ENCODE measurements at places on chromosomes 4 and X.
A peak's percentile ranks its signal among the peaks of the same experiment; 100 is the strongest.

GRCh38 chr4:7379719-7380118 is 55.0 kb downstream of the PSAPL1 start:
- DNase-seq: no peak

GRCh38 chr4:8350841-8351461 is 81.4 kb downstream of the HTRA3 start:
- DNase-seq: no peak

DNA sequence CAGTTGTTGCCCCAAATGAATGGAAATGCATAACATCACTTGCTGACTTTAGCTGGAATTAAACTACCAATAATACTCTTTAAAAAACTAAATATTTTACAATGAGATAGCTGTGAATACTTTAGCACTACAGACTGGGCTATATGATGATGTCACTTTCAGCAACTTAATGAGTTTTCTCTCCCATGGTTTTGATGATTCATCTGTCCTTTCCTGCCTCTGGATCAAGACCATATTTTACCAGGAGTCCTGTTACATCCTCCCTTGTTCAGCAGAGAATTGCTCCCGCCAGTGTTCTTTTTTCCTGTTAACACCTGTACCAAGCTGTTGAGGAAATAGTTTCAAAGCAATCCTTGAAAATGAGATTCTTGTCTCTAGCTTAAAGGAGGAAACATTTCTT is 543.0 kb downstream of the SPRY1 start:
- DNase-seq: no peak

- no peak for DNase-seq
These were observed 63.1 kb downstream of the NPY2R start for GRCh38 chr4:155271557-155271956.

DNA sequence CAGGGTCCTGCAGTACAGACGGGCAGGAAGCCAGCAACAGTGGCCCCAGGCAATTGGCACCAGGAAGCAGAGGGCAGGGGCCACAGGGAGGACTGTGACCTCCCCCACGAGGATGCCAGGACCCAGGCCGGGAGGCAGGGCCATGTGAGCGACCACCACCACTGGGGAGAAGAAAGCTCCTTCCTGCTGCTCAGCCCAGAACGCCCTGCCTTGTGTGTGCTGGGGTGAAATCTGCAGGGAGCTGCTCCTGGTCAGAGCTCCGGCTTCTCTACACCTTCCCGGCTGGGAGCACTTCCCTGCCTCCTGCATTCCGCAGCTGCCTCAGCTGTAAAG is 100.4 kb downstream of the HMX1 start:
- no peak for DNase-seq

DNA sequence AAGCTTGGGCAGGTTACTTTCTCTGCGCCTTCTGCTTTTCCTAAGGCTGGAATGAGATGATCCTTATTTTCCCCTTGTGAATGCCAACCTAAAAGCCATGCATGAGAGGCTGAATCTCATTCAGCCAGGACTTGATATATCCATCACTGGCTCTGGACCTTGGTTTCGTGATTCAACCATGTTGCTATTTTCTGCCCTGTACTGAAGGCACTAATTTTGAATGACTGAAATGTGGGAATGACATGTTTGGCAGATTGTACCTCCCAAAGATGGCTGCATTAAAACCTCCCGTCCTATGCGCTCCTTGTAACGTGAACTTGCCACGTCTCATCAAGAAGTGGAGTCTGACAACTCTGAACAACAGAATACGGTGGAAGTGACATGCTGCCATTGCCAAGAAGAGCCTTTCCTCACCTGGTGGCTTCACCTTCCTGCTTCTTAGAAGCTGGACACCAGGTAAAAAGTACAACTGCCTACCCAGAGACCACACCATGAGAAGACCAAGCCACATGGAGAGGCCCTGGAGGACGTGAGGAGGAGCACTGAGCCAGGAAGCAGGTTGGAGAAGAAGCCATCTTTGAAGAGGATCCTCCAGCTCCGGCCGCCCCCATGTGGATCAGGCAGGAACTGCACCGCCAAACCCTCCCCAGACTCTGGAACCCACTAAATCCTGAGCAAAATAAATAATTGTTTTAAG is 174.5 kb downstream of the NSUN7 start:
- DNase-seq: peak; percentile 80

GRCh38 chr4:72451349-72451748 is 117.7 kb downstream of the ADAMTS3 start:
- DNase-seq: no peak

GRCh38 chr4:158161551-158162354 is 11.1 kb downstream of the GASK1B start:
- no peak for DNase-seq

DNA sequence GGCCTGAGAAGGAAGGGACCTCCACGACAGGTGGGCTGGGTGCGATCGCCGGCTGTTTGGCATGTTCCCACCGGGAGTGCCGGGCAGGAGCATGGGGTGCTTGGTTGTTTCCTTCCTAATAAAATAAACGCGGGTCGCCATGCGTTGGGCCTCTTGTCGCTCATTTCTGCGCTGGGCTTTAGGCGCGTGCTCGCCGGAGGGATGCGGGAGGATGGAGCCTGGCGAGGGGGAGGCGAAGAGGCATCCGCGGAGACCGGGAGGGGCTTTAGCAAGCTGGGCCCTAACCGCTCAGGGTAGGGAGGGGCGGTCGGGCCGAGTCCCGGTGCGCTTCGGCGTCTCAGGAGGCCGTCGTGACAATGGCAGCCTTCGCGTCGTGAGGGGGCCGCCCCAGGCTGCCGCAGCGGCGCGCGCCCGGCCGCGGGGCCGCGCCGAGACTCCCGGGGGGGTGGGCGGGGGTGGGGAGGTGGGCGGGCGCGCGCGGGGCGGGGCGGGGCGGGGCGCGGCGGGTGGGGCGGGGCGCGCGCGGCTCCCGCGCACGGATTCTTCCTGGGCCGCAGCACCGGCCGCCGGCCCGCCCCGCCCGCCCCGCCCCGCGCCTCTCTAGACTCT is 476 bp upstream of the GDI1 start:
- peak; percentile 89 for DNase-seq

GRCh38 chr4:124132161-124132560 is 580.4 kb downstream of the ANKRD50 start:
- DNase-seq: no peak

DNA sequence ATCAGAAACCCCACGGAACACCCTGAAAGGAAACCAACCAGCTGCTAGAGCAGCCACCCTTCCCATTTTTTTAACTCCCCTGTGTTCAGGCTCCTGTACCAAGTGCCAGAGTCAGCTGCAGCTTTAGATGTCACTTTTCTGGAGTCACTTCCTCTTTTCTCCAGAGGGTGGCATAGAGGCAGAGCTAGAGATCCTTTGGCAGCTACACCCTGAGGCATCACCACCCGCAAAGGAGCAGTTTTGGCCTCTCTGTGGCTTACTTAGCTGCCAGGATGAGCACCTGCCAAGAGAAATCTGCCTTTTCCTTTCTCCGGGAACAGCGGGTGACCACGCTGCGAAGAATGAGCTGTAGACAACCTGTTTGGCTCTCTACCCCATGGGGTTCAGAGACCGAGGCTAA is 58.0 kb upstream of the CHRDL1 start:
- DNase-seq: no peak

- no peak for DNase-seq
These were observed 4.5 kb downstream of the DOK7 start for GRCh38 chr4:3467601-3468031.

DNA sequence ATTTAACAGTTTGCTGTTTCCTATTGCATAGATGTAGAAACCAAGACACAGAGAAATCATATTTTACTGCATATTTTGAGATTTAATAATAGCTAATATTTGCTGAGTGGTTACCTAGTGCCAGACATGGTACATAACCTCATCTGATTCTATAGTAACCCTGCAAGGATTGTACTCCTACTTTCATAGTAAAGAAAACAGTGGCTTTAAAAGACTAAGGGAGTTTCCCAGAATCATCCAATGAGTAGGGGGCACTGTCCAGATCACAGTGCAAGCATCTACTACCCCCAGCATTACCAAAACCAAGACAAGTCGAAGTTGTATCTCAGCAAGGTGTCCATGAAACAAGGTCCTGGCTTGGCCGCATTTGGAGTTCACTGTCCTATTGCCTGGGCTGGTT is 224.5 kb upstream of the TENM3 start:
- no peak for DNase-seq

DNA sequence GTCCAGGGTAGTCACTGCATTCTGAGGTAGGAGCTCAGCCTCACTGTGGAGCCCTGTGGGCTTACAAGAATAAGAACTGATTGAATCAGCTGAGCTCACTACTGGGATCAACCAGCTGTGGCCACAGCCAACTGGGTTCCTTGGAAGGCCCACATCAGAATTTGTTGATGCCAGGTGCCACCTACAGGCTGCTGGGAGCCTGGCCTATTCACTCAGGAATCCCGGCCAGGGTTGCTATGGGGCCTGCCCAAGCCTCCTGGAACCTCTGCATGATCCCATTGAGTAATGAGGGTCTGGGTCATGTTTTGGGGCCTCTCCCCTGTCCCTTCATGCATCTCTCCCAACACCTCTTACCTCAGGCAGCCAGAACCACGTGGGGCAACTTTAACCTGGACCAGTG is 53.9 kb upstream of the KIAA1210 start:
- no peak for DNase-seq

GRCh38 chr4:1011022-1011665 is at the start of gene FGFRL1:
Gene FGFRL1, plus strand, starts transcription at chr4:1011626. Its CDS starts 860 bp downstream, at chr4:1012486.
- peak; percentile 97 for DNase-seq

- DNase-seq: no peak
These were observed 106.8 kb downstream of the STOX2 start for GRCh38 chr4:184011826-184012380.

- no peak for DNase-seq
These were observed 35.9 kb upstream of the PAPSS1 start for GRCh38 chr4:107755841-107756356.

- peak; percentile 9 for DNase-seq
These were observed 3.0 kb downstream of the ANK2 start for GRCh38 chr4:113052379-113052951.

GRCh38 chrX:39605183-39605582 is 492.6 kb downstream of the BCOR start:
- DNase-seq: no peak

GRCh38 chr4:162852642-162853041 is 314.0 kb downstream of the NAF1 start:
- DNase-seq: no peak

DNA sequence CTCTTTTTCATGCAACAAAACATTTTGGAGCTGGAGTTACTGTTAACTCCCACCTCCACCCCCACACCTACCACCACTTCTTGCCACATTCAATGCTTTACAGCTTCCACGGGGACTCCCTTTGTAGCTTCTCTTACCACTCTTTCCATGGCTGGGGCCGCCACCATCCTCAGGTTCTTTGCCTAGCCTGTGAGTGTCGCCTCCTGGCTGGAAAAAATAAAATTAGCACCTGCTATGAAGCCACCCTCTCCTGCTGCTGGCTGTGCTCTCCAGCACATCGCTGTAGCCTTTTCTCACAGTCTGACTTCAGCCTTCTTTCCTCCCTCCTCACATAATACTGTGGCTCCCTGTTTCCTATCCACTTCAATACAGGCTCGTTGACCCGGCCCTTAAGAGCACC is 114.4 kb downstream of the FRAS1 start:
- no peak for DNase-seq

DNA sequence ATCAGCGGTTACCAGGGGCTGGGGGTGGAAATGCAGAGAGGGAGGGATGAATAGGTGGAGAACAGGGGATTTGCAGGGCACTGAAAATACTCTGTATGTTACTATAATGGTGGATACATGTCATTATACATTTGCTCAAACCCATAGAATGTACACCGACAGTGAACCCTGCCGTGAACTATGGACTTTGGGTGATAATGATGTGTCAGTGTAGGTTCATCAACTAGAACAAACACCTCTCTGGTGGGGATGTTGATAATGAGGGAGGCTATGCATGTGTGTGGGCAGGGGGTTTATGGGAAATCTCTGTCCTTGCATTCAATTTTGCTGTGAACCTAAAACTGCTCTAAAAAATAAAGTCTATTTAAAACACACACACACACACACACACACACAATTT is 11.5 kb downstream of the HPSE start:
- no peak for DNase-seq

DNA sequence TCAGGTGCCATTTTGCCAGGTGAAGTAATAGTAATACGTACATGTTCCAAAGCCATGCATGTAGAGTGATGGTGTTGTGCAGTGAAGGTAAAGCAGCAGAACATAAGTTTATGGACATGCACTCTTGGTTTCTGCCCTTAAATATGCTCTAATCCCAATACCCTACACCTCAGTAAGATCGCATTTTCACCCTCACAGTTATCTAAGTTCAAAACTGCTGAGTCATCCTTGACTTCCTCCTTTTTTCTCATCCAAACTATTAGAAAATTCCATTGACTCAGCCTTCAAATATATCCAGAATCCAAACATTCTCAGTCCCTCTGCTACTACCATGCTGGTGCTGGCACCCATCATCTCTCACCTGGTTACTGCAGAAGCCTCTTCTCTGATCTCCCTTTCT is 652.9 kb upstream of the IGFBP7 start:
- no peak for DNase-seq

GRCh38 chr4:88244816-88245579 is 39.4 kb downstream of the PPM1K start:
- no peak for DNase-seq

GRCh38 chr4:3480528-3481112 is 17.5 kb downstream of the DOK7 start:
- peak; percentile 92 for DNase-seq

- no peak for DNase-seq
These were observed 118.6 kb upstream of the VCX3B start for GRCh38 chrX:8346060-8346459.

DNA sequence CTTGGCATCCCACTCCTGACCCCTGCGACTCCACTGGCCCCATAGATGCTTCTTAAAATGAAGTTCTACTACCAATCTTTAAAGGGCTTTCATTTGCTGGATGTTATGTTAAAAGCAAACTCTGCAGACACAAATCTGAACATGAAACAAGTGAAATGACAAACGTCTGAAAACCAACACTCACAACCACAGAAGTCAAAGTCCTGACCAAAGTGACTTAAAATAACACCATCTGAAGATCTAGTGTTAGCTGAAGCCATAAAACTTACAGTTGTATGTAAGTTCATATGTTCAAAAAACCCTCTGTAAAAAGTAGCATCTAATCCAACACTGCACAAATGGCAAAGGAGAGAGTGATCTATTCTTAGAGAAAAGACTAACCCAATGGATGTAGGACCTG is 178.7 kb downstream of the SH3KBP1 start:
- DNase-seq: no peak

- DNase-seq: peak; percentile 28
These were observed 53.7 kb upstream of the BCOR start for GRCh38 chrX:40151211-40152172.

- DNase-seq: no peak
These were observed 26.5 kb downstream of the RASSF6 start for GRCh38 chr4:73593631-73594241.

GRCh38 chr4:133997436-133997835 is 204.2 kb downstream of the PABPC4L start:
- no peak for DNase-seq

DNA sequence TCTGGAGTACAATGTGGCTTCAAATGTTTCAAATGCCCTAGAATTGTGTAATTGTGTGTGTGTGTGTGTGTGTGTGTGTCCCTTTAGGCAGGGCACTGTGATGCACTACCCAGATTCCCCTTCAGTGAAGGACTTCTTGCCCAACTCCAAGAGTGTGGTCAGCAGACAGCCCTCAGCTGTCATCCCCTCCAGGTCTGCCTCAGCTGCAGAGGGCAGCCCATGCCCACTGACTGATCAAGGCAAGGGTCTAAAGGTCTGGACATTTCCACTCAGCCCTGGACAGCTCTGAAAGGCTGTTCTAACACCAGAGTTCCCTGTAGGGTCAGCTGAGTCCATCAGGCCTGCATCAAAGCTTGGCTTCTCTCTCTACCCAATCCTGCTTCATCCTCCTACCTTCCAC is 83.9 kb upstream of the USP9X start:
- DNase-seq: no peak

GRCh38 chrX:12447448-12448064 is 309.3 kb downstream of the FRMPD4 start:
- DNase-seq: no peak
